Stimulated activated CD4-positive, alpha-beta T cell treated with anti-CD3 and anti-CD28 coated beads, Interleukin-12 subunit alpha, Interleukin-12 subunit beta, amount 100 ng/mL, for 4 hours (primary cell): ENCODE measurements at places on chromosomes 13 and 19.
A peak's percentile ranks its signal among the peaks of the same experiment; 100 is the strongest.

DNA sequence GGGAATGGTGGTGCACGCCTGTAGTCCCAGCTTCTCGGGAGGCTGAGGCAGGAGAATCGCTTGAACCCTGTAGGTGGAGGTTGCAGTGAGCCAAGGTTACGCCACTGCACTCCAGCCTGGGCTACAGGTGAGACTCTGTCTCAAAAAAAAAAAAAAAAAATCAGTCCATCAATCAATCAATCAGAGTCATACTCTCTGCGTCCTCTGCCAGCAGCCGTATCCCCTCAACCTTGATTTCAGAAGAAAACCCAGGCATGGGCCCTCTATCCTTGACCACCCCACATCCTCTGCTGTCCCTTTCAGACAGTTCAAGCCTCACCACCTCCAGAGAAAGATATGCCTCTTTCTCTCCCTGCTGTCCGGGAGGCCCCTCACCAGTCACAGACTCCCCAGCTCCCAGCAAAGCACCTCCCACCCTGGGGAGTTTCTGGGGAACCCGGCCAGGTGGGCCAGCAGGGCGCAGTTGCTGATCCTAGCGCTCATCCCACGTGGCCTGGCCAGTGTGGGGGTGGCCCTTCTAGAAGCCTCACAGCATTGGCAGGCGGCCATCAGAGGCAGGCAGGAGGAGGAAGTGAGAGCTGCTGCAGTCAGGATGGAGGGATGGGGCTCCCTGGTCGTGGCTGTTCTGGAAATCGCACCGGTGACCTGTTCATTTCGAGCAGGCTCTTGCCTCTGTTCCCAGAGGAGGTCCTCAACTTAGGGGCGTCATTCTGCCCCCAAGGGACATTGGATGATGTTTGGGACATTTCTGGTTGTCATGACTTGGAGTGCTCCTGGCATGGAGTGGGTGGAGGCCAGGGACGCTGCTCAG lies 10.2 kb upstream of the JSRP1 start:
- no peak for DNase-seq

DNA sequence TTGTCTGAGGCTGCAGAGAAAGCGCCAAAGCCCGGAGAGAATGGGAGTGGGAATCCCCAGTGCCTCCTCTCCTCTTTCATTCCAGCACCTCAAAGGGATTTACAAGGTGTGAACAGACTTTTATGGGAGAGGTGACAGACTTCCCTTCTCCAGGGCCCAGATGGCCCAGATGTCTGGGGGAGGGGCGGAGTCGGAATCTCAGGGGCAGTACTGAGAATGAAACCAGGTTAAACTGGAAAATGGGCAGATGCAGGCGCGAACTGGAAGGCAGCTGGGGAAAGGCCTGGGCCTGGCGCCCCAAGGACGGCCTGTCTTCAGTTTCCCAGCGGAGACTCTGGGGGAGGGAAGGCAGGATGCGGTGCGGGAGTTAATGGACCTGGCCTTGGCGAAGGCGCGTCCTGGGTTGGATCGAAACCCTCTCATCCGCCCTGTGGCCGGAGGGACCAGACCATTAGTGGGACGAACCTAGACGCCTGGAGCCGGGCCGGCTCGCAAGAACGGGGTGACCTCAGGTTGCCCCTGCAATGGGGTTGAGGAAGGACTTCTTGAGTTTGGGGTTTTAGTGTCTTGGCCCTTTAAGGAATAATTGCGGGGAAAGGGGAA lies 592 bp upstream of the TRIP10 start:
- peak; percentile 25 for DNase-seq

- no peak for DNase-seq
These were observed 172.5 kb downstream of the FLT1 start for GRCh38 chr13:28322256-28322905.

DNA sequence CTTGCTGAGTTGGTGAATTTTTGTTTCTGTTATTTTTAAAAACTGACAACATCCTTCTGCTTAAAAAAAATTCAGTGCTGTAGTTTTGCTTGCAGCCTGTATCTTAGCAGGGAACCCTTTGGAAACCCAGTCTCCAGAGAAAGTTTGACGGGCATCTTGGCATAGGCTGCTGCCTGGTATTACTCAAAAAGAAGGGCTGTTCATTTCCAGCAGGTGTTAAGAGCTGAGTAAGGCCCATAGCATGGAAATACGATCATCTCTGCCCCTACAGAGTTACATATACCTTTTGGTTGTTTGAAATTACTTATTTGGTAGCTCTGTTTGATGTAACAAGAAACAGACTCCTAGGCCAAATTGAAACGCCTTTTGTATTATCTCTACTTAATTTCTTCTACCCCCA lies 41.5 kb downstream of the URI1 start:
- DNase-seq, result no peak

GRCh38 chr19:46753420-46754155 lies 7.3 kb upstream of the STRN4 start:
- DNase-seq, result peak; percentile 56

DNA sequence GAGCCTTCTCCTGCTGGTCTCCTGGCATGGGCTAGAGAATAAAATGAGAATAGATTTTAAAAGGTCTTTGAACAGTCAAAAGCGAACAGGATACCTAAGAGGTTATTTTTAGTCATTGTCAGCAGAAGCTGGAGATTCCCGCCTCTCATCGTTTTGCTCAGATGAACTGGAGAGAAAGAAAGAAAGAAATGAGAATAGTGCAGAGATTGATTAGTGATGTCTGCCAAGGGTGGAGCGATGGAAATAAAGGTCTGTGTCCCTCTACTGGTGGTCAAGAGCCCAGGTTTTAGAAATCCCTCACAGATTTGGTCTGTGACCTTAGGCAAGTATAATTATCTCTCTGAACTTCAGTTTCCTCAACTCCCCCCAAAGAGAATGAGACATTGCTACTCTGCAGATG lies 5.3 kb downstream of the NCAN start:
- no peak for DNase-seq

DNA sequence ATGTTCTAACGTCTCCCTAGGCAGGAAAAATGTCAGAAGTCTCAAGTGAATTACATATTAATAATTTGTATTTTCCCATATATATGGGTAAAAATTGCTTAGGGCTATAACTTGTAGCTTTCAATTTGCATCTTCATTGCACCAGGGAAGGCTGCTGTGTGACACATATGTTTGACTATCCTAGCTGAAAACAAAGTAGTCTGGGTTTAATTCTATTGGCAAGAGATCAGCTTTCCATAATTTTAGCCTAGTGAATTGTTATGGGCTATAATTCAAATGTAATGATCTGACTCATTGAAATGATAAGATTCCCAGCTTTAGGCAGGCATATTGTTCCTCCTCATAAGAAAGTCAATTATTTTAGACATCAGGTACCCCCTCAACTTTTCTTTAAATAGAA lies 553.1 kb downstream of the DCT start:
- DNase-seq, result no peak

DNA sequence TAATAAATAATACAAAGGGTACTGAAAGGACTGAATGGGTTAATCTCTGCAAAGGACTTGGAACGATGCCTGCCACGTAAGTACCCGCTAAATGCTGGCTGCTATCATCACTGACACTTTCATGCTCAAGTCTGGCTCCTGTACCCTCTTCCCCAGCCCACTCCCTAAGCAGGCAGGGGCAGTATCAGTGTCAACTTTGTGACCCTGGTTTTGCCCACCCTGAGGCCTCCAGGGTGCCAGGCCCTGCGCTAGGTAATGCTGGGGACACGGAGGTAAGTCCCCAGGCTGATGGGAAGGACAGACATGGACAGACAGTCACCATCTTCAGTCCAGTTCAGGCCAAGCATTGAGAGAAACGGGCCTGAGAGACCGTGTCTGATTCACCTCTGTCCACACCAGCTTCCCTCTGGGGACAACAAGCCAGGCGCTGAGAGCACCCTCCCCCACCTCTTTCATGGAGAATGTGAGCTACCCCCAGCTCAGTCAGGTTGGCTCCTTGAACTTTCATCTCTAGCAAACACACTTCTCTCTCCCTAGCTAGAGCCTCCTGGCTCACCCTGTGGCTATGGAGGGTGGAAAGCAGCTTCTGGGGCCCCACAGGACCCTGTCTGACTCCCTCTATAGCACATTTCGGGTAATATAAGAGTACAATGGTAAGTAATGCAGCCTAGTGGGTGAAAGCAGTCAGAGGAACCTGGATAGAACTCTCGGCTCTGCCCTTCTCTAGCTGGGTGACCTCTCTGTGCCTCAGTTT lies 800 bp downstream of the ETFB start:
- no peak for DNase-seq

GRCh38 chr19:18298601-18299000 lies 17.2 kb upstream of the JUND start:
- no peak for DNase-seq

DNA sequence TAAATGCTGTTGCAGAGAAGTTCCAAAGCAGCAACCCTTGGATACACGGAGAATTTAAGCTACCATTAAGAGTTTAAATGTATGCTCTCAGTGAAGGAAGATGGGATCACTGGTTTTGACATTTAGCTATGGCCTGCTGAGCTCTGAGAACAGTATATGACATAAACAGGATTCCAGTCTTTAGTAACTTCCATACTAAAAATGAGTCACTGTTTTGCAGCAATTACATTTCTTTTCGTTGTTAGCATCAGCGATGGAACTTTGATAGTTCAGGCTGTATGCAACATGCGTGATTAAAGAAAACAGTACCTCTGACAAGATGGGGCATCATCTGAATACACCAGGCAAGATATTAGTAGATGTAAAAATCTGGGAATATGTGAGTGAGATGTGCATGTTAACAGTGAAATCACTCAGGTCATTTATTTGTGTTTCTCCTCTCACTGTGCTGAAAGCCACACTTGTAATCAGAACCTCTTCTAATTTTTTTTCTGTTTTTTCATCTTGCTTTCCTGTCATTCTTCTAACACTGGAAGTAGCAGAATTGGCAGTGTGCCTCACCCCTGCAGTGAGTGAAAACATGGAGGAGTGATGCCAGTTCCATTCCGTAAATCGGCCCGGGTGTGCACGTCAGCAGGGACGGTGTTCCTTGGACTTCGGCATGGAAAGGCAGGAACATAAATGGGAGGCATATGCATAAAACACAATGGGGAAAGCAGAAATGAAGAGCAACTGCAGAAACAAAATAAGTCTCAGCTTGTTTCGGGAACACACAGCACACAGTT lies 361.5 kb downstream of the OXGR1 start:
- no peak for DNase-seq

DNA sequence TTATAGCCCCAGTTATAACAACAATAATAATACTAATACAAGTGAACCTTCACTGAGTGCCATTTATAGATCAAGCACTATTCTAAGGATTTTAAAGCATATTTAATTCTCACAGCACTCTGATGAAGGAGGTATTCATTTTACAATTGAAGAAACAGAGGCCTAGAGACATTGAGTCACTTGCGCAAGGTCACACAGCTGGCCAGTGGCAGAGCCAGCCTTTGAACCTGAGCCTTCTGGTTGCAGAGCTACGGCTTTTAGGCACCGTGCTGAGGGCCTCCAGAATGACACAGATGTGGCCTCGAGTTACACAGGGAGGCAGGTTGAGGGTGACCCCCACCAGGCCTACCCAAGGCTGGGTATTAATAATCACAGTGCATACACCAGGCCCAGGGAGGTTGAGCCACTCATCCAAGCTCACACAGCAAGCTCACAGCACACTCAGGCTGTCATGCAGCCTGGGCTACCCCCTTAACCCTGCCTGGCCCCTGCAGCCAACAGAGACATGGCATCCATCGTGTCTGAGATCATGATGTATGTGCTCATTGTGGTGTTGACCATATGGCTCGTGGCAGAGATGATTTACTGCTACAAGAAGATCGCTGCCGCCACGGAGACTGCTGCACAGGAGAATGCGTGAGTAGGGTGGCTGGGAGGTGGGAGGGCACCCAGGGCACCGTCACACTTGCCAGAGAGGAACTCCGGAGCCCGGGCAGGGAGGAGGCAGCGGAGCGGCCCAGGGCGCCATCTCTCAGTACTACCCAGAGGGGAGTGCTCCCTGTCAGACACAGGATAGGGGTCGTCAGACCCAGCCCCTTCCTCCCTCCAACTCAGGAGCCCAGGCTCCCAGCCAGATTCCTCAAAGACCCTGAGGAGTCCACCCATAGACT lies 2.7 kb upstream of the HPN start:
- DNase-seq, result no peak

- no peak for DNase-seq
These were observed 182.2 kb downstream of the FOXO1 start for GRCh38 chr13:40484101-40484800.

DNA sequence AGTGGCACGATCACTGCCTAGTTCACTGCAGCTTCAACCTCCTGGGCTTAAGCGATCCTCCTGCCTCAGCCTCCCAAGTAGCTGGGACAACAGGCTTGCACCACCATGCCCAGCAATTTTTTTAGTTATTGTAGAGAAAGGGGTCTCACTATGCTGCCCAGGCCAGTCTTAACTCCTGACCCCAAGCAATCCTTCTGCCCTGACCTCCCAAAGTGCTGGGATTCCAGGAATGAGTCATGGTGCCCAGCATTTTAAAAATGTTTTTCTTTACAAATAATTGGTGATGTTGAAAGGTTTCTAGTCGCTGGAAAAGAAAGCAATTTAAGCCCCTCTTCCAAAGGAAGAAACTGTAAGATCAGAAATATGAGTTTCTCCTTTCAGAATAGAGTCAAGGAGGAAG lies 19.4 kb downstream of the DYRK1B start:
- DNase-seq, result no peak

DNA sequence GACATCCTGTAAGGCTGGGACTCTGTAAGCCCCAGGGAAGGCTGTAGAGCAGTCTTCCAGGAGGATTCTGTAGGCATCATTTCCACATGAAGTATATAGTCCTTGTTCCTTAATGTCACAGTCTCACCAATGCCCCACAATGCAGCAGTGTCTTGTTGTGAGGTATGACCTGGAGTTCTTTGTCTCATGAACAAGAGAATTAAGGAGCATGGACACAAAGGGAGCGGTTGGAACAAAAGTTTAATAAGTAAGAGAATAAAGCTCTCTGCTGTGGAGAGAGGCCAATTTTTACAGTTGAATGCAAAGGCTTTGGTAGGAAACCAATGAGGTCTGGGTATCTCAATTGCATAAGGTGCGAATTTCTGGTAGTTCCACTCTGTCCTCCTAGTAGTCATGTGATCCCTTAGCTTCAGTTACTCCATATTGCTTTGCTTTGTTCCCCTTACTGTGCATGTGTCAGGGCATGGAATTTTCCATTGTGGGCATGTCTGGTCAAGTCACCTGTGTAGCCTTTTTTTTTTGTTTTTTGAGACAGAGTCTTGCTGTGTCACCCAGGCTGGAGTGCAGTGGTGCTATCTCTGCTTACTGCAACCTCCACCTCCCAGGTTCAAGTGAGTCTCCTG lies 124.3 kb upstream of the TMTC4 start:
- DNase-seq, result no peak

DNA sequence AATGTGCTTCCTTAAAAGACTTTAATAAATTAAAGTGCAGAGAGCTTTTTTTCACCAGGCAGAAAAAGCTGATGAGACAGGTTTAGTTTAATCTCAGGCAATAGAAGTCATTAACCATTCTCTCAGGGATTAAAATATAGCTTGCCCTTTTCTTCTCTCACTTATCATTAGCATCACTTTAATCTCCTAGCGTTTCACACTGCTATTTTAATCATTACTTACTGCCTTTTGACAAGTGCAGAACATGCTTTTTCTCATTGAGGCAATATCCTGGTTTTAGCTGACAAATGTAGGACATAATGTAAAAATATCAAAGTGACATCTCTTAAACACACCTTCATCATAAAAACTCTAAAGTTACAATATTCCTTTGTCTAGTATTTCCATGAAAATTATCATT lies 94.6 kb downstream of the DACH1 start:
- no peak for DNase-seq
